ENCODE measurements at places on chromosomes 7 and 10.

GRCh38 chr10:43399320-43400310 lies 9.4 kb downstream of the HNRNPF start:
- DNase-seq = no peak

- no peak for DNase-seq
Measured at GRCh38 chr10:47452495-47453140, 31.3 kb downstream of the ANXA8 start.

- no peak for DNase-seq
Measured at GRCh38 chr7:110790992-110791391, 299.9 kb upstream of the LRRN3 start.

GRCh38 chr7:47400741-47401206 lies 181.1 kb downstream of the TNS3 start:
- DNase-seq = no peak

- DNase-seq = no peak
Measured at GRCh38 chr10:44244745-44245600, 139.9 kb downstream of the CXCL12 start.

DNA sequence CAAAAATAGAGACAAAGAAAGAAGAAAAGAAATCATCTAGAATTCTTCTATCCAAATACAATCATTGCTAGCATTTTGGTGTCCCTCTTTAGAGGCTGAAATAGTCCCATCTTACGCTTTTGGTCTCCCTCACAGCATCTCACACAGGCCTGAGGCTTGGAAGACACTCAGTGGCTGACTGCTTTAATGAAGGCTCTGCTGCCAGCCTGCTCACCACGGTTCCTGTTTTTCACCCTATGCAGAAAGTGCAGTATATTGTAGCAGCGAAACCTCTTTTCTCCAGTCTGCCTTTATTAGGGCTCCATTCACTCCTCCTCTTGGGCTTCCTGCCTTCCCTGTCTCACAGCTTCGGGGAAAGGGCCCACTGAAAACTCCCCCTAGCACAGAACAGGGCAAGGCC lies 102.2 kb downstream of the JCAD start:
- no peak for DNase-seq

GRCh38 chr7:155602156-155602555 lies 42.3 kb upstream of the RBM33 start:
- DNase-seq = no peak

DNA sequence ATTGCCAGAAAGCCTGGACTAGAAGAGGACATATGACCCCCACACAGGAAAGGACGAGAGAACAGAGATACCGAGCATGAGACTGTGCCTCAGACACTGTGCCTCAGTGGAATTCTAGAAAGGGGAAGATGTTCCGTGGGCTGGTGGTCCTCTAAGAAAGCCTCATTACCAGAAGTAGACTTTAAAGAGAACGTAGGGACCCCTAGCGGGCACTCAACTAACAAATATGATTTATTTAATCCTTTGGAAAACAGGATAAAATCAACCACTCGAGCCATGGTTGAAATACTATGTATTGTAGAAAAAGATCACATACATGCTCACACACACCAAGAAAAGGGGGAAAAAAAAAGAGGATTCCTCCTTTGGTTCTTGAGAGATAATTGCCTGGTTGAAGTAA lies 701.2 kb upstream of the SORCS1 start:
- no peak for DNase-seq

GRCh38 chr10:14554491-14555205 lies 220.0 kb downstream of the FAM107B start:
- no peak for DNase-seq

DNA sequence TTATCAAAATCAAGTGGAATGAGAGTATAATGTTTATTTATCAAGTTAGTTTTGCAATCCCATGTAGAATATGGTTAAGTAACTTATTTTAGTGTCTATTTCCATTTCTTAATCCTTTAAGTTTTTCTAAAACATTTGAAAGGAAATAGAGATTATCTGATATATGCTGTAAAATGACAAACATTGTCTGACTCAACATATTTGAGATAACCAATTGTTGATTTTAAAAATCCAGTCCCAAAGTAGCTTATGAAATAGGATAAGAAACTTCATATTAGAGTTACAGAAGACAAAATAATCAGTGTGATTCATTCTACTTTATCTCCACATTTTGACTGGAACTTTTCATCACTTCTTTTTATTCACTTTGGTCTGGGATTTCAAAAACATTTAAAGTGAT lies 38.7 kb upstream of the CDK1 start:
- DNase-seq = no peak

GRCh38 chr10:50210876-50211275 lies 40.4 kb downstream of the ASAH2 start:
- DNase-seq = no peak

DNA sequence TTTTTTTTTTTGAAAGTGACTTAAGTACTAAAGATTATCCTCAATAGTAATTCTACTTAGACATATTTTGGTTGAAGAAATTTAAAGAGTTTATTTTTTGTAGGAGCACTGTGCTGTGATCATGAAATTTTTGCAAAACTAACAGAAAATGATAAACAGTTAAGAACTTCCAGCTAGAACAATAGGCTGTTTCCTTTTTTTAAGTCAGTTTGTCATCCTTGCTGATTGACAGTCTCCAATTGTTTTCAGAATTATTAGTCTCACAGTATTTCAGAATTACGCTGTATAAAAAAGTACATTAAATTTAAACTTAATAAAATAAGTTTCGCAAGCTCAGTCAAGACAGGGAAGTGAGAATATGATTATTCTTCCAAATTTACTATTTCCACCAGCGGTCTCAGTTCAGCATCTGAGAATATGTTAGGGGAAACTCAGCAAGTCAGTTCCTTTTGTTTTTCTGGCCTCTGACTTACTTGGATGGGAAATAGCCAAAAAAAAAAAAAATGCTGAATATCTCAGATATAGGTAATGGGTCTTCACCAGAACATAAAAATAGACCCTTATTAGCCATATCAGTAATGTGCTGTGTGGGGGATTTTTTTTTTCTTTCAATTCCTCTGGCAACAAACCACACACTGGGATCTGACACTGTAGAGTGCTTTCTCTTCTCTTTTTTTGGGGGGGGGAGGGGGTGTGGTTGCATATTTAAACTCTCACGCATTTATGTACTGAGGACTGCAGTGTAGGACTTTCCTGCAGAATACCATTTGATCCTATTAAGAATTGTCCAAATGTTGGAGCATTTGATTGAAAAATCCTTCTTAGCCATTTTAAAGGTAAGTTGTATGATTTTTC lies at the start of gene CD36:
TSS of gene CD36 (plus strand) at position 732 of the 855 bp plus-strand sequence. CDS start 8,099 bp downstream, outside the sequence.
- DNase-seq = no peak

DNA sequence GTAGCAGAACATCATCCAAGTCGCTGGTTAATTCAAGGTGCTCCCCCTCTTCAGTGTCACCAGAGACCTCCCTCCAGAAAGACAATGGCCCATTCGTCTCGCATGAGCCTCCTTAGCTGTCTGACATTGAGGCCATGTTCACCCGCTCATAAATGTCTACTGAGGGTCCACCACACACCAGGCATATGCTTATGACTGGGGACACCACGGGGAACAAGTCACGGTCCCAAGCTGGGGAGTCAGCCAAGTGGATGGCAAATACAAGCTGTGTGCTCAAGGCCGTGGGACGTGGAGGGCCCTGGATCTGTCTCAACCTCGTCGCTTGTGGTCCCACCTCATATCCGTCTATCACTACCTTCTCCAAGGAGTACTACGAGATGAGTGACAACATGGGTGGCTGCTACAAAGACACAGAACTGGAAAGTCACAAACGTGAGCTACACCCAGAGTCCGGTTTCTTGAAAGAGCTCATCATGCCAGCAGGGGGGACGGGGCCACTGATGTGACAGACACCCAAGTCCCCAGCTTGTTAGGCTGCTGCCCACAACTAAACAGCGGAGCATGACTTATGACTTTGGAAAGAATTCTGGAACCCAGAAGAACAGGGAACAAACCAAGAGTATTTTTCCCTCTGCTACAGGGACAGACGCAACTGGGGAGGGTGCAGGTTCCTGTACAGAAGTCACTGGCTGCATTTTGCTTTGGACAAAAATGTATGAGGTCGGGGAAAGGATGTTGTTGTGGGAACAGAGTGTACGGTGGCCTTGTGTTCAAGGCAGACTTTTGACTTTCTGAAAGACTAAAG lies 189.6 kb downstream of the COBL start:
- no peak for DNase-seq

DNA sequence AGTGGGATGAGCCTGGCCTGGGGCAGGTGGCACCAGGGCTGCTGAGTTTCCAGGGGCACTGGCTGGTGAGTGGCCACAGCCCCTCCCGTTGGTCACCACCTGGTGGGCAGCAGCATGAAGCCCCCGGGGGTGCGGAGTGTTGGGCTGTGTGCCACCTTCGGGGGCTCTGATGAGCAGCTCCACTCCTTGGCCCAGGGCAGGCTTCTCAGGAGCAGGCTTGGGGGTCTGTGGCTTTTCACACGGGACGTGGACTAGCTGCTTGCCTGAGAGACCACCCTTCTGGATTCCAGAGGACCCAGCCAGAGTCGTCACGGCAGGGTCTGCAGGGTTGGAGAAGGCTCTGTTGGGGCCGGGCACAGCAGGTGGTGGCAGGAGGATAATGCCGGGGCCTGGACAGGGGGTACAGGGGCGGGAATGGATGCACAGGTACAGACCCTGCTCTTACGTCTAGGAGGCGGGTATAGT lies 193.1 kb downstream of the ADARB2 start:
- no peak for DNase-seq

- no peak for DNase-seq
Measured at GRCh38 chr10:5411941-5412276, 448 bp upstream of the NET1 start.

GRCh38 chr7:43753271-43753810 lies 5.1 kb upstream of the BLVRA start:
- no peak for DNase-seq

DNA sequence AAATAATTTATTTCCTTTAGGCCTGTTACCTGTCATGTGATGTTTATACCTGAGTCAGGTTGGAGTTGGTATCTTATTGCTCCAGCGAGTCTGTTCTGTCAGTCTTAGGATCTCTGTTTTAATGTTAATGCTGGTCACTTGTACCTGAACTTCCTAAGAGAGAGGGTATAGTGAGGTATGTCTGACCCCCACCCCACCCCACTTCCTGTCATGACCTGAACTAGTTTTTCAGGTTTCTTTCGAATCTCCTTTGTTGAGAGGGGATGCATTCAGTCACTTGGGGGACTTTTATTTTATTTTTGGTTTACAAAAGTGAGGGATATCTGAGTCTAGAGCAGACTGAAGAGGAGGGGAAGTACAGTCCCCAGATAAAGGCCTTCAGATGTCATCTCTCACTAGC lies 769.0 kb upstream of the COBL start:
- no peak for DNase-seq

DNA sequence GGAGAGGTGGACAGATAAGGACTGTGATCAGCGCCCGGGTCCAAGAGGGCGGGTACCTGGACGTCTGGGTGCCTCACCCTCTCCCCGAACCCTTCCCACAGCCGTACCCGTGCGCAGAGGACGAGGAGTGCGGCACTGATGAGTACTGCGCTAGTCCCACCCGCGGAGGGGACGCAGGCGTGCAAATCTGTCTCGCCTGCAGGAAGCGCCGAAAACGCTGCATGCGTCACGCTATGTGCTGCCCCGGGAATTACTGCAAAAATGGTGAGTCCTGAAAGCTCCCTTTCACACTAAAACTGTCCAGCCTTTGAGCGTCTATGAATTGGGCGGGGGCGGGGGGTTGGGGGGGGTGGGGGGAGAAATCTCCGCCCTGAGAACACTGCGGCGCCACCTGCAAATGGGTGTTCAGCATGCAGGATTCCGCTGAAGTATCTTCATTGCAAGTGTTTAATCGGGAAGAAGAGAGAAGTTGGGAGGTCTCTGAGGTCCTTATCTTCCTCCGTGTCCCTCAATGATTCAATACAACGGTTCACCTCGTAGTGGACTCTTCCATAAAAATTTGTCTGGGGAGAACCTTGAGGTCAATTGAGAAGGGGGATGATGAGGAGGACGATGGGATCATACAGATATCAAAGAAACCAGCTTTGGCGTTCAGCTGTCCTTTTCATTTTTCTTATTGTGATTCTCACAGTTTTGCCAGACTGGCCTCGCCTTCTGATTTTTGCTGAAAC lies 906 bp downstream of the DKK1 start:
- DNase-seq = no peak

GRCh38 chr7:80218723-80219122 lies 84.1 kb downstream of the GNAI1 start:
- no peak for DNase-seq

GRCh38 chr10:102639537-102639936 lies 4.7 kb upstream of the TRIM8 start:
- DNase-seq = no peak

DNA sequence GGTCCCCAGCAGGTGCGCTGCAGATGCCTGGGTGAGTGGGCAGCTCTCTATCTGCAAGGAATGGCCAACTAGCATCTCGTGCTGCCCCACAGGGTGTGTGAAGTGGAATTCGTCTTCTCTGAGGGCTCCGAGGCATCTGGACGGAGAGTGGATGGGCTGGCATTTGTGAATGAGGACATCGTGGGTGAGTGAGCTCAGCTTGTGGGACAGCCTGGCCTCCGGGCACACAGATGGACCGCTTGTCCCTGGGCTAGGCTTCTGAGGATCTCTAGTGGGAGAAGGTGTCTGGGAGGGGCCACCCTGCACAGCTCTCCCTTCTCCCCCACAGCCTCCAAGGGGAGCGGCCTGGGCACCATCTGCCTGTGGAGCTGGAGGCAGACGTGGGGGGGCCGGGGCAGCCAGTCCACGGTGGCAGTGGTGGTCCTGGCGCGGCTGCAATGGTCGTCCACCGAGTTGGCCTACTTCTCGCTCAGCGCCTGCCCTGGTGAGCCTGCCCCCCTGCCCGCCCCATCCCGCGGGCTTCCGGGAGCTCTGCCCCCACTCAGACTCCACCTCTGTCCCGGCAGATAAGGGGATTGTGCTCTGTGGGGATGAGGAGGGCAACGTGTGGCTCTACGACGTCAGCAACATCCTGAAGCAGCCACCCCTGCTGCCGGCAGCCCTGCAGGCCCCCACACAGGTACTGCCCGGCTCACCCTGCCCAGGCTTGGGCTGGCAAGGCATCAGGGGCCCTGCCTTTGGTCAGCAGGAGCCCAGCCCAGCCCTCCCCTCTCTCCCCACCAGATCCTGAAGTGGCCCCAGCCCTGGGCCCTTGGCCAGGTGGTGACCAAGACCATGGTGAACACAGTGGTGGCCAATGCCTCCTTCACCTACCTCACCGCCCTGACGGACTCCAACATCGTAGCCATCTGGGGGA lies 6.3 kb downstream of the POLR2J start:
- DNase-seq = no peak

GRCh38 chr10:89047397-89047796 lies 56.8 kb downstream of the FAS start:
- DNase-seq = no peak

GRCh38 chr7:131045526-131045925 lies 282.1 kb upstream of the MKLN1 start:
- no peak for DNase-seq

DNA sequence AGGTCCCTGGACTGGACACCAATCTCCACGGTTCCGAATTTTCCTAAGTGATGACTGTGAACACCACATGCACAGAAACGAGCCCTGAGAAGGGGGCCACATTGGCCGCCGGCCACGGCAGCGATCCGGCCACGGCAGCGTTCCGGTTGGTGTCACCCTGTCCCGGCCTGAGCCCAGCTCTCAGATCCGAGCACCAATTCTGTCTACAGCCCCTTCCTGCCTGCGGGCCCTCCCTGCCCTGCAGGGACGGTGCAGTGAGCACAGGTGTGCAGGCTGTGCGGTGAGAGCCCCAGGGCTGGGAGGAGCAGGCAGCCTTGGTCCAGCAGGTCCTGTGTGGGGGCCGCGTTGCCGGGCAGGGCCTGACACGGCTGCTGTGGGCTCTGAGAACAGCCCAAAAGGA lies 29.7 kb upstream of the GPR146 start:
- DNase-seq = no peak
